ENCODE measurements at places on chromosomes 6 and 20. TPM values are rescaled to one million over a fixed set of nuclear protein-coding genes. Genes with fewer than 3 reads are reported as not detected.

Gene SRMS
- total RNA-seq, result not detected

Gene SLC13A3
- 16.4 TPM for total RNA-seq

Gene ZC2HC1B
- not detected for total RNA-seq

DNA sequence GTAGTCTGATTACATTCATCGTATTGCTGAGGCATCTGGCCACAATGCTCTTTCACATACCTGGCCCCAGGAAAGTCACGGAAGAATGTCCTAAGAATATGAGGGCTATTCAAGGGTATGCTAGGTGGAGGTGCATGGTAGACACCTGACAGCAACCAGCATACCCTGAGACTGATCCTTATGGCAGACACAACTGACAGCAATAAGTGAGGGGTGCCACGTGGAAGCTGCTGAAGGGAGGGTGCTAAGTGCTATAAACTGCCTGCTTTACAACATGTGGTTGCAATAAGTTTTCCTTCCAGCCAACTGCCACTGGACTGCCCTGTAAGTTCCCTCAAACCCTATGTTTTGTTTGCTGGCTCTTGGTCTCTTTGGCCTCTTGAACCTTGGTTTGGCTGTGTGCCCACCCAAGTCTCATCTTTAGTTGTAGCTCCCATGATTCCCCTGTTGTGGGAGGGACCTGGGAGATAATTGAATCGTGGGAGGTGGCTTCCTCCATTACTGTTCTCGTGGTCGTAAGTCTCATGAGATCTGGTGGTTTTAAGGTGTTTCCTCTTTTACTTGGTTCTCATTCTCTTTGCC is 201.3 kb upstream of the MOCS1 start:
- no peak overlapping the region for H3K4me3 ChIP-seq
- H3K27ac ChIP-seq, result no peak overlapping the region
- no peaks in the 10 kb centered on the region for H3K27me3 ChIP-seq
- peaks cover 41% of the 10 kb centered on the region for H3K4me1 ChIP-seq
- no peaks in the 10 kb centered on the region for H3K36me3 ChIP-seq
- DNase-seq, result no peak

DNA sequence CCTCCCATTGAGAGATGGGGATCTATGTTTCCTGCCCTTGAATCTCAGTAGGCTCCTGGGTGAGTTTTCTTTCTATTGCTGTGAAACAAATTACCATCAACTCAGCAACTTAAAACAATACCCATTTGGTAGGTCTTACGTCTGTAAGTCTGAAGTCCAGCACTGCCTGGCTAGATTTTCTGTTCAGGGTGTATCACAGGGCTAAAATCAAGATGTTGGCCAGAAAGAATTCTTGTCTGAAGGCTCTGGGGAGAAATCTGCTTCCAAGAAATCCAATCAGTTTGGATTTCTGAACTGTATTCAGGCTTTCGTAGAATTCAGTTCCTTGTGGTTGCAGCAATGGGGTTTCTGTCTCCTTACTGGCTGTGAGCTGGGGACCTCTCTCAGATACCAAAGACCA is 99.6 kb upstream of the SLC24A3 start:
- no peak for DNase-seq
- no peak overlapping the region for H3K27ac ChIP-seq
- no peaks in the 10 kb centered on the region for H3K36me3 ChIP-seq
- no peaks in the 10 kb centered on the region for H3K4me1 ChIP-seq
- H3K4me3 ChIP-seq, result no peak overlapping the region
- H3K27me3 ChIP-seq, result no peaks in the 10 kb centered on the region

- no peak for DNase-seq
- no peak overlapping the region for H3K4me3 ChIP-seq
- H3K27ac ChIP-seq, result no peak overlapping the region
- no peaks in the 10 kb centered on the region for H3K36me3 ChIP-seq
- peaks cover 22% of the 10 kb centered on the region for H3K27me3 ChIP-seq
- peaks cover 11% of the 10 kb centered on the region for H3K4me1 ChIP-seq
Measured at GRCh38 chr20:51616060-51616459, 73.5 kb upstream of the NFATC2 start.

Measured in K562 (cell line).